Cerebellum (tissue), 4 donors: ENCODE measurements at places on chromosomes 11 and 22.

GRCh38 chr11:73171436-73172161, 29.5 kb upstream of the FCHSD2 start:
- no peak for DNase-seq

GRCh38 chr22:40183029-40183581, 5.4 kb downstream of the TNRC6B start:
- DNase-seq: no peak

DNA sequence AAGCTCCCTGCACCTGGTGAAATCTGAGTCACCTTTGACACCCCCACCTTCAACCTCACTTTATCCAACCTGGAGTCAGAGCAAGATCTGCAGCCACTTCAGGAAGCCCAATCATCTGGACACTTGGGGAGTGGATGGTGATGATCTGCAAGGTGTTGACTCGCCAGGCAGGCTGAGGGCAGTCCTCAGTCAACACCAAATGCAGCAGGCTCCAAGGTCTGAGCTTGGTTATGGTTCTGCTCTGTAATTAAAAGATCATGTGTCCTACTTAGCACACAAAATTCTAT, 446.9 kb downstream of the BRD1 start:
- DNase-seq: no peak

GRCh38 chr11:117723277-117724024, 73.6 kb downstream of the DSCAML1 start:
- DNase-seq: no peak

DNA sequence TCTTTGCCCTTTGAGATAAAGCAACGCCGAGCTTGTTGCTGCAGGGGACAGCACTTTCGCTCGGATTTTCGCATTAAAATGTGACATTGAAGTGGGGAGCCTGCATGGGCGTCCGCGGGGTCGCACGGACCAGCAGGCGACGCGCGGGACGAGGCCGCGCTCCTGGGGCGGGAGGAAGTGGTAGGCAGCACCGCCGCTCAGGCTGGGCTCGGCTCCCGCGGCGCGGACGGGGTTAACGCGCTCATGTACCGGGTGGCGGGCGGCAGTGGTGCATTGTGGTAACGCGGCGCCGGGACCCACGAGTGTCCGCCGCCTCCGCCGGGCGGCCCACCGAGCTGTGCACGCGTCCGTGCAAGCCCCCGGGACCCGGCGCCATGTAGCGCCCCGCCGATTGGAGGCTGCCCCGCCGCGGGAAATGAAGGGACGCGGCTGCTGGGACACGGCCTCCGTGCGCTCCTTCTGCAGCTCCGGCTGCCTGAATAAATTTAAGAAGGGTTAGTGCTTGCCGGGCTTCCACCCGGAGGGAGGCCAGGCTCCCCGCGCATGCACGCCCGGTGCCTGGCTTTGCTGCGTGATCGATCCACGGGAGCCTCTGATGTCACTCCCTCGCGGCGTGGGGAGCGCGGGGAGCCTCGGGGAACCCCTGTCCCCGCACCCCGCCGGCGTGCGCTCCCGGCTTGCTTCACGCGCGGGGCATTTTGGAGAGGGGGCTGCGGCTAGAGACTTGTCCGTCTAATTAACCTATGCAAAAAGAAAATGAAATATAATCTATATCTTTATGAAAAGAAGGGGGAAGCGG, 127.7 kb downstream of the OSBP2 start:
- DNase-seq: peak; percentile 50

GRCh38 chr11:72305891-72306585, 62.1 kb upstream of the PHOX2A start:
- DNase-seq: peak; percentile 35

DNA sequence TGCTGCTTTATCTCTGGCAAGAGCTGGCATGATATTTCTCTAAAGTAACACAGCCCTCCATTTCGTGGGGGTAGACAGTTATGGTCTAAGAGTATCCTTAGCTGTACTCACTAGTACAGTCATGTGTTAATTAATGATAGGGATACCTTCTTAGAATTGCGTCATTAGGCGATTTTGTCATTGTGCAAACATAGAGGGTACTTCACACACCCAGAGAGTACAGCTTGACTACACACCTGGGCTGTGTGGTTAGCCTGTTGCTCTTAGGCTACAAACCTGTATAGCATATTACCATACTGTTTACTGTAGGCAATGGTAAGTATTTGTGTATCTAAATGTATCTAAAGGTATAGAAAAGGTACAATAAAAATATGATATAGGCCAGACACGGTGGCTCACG, 17.0 kb downstream of the XRCC6 start:
- no peak for DNase-seq
